H54 (cell line): ENCODE measurements at places on chromosomes 6 and 20.

DNA sequence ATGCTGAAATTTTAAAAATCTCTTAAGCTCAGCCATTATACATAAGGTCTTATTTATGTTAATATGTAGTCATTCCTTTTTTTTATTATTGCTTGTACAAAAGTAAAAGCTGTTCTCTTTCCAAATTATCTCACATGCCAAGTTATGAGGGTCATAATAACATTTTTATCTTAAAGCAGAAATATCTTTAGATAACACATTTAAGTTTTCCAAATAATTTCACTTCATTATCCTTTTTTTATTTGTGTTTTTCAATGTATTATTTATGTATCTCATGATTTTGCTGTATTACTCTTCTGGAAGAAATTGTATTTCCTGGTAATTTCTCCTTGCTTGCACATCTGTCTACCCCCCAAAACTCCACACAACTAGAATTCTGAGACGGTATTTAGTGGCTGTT is 461.1 kb upstream of the SOX4 start:
- DNase-seq: no peak

GRCh38 chr6:6683969-6684833 is 95.7 kb downstream of the LY86 start:
- DNase-seq: no peak

- DNase-seq: no peak
Measured at GRCh38 chr6:5599127-5599526, 337.8 kb downstream of the FARS2 start.

DNA sequence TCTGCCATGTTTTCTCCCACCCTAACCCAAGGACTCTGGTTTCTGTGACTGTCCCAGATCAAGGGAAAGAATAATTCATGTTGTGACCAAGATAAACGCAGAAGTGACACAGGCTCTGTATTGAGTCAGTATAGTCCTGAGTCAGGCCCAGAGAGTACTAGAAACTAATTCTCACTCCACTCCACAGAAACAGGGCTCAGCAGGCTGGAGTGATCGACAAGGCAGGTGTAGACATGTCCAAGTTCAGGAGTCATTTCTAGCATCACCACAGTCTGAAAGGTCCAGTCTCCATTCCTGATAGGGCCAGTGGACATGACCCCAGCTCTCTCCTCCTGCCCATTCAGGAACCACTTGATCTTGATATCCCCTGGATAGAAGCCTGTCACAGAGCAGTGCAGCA is 2.7 kb downstream of the HLA-DOB start:
- no peak for DNase-seq

DNA sequence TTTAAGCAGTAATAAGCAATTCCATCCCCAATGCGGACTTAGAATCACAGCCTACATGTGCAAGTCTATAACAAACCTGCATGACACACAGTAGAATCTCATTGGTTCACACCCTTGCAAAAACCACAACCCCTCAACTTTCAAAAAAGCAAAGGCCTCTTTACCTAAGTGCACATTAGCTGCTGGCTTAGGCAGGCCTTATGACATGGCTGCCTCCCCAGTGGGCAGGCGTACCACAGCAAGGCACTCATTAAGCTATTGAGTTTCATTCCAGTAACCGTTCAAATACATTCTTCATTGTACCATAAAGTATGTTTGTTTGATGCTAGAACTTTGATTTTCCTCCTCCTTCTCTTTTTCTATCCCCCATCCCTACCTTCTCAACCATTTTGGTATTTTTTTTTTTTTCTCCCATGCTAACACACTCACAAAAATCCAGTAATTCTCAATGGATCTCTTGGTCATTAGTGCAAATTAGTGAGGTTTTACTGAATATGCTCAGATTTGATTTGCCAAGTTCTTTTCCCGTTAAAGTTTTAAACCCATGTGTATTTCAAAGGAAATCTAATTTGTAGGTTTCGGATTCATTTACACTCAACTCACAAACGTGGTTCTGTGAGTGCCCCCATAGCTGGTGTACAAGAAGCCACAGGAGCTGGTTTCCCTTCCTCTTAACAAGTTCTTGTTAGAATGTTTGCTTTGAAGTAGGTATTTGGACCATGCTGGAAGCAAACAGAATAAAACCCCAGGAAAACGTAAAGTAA is 460.4 kb upstream of the RUNX2 start:
- no peak for DNase-seq

DNA sequence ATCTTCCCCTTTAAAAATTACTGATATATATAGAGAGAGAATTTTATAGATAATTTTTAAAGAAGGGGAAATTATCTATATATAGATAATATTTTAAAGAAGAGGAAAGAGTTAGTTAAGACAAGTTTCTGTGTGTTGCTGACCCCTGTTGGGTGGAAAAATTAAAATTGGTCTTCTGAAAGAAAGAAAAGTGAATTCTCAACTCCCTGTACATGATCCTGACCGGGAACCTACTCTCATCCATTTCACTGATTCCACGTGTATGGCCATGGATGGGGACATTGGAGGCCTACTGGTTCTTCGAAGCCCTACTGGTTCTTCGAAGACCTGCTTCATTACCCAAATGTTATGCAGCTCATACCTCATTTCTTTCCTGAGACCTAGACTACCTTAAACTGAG is 53.0 kb upstream of the TCF21 start:
- no peak for DNase-seq

DNA sequence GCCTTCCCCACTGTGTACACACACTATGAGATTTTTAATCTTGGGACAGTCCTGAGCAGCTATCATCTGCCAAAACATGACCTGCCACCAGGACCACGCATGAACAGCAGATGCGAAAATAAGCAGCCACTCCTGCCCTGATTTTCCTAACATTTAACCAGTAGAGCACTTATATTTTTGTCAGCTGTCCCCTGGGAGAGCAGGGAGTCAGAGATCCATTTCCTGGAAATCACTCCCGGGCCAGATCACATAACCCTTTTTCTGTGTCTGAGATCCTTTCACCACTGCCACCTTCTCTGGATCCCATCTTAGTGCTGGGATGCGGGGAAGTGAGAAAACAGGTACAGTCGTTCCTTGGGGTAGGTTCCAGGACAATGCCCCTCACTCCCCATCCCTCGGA is 5.7 kb downstream of the SDCBP2 start:
- DNase-seq: no peak

- DNase-seq: peak; percentile 4
Measured at GRCh38 chr6:156731396-156731795, 45.8 kb upstream of the ARID1B start.

DNA sequence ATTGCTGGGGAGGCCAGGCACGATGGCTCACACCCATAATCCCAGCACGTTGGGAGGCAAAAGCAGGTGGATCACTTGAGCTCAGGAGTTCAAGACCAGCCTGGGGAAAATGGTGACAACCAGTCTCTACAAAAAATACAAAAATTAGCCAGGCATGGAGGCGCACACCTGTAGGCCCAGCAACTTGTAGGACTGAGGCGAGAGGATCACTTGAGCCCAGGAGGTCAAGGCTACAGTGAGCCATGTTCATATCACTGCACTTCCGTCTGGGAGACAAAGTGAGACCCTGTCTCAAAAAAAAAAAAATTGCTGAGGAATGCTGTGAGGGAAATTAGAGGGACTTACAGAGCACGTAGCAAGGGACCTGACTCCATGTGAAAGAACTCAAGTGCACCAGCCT is 40.8 kb upstream of the ID1 start:
- DNase-seq: no peak

DNA sequence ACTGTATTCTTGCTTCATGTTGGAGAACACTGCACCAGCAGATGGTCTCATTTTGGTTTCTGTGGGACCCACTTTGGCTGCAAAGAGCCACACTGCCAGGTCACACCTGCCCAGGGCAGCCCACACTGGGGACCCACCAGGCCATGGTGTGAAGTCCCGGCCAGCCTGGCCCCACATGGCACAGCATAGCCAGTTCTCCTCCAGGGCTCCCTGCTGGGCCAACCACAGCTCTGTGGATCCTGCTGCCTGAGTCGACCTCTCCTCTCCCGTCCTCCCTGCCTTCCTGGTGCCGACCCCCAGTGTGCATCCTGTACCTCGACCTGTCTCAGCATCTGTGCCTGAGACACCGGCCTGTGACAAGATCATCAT is 3.0 kb downstream of the ARFRP1 start:
- no peak for DNase-seq

- no peak for DNase-seq
Measured at GRCh38 chr6:43812850-43813578, 43.0 kb downstream of the VEGFA start.

DNA sequence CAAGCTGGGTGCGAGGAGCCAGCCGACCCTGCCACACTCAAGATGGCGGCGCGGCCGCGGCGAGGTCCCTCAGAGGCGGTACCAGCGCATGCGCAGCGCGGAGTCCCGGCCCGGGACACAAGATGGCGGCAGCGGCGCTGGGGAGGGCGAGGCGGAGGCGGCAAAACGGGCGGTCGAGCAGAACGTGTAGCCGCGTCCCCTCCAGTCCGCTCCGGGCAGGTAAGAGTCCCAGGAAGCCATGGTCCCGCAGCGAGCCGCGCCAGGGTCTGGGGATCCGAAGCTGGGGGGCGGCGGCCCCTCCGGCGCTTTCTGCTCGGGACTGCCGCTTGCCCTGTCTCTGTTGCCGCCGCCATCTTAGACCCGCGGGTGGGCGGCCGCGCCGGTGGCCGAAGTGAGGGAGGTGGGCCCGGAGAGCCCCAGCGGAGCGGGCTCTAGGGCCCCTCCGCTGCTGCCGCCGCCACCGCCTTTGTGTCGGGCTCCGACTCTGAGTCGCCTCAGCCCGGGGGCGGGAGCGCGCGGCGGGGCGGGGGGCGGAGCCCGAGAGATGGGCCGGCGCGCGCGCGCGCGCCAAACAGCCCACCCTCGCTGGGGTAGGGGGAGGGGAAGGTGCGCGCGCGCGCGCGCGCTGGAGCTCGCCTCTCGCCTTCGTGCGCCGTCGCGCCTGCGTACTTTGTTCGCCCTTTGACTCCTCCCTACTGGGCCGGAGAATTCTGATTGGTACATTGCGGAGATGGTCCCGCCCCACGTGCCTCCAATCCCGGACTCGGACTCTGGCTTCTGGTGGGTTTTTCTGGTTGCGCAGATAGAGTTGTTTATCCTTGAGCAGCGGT is at the start of gene PCIF1:
PCIF1 (plus strand) TSS at position 98 of the 830 bp plus-strand sequence. CDS start 4,317 bp downstream, outside the sequence.
- peak; percentile 93 for DNase-seq

DNA sequence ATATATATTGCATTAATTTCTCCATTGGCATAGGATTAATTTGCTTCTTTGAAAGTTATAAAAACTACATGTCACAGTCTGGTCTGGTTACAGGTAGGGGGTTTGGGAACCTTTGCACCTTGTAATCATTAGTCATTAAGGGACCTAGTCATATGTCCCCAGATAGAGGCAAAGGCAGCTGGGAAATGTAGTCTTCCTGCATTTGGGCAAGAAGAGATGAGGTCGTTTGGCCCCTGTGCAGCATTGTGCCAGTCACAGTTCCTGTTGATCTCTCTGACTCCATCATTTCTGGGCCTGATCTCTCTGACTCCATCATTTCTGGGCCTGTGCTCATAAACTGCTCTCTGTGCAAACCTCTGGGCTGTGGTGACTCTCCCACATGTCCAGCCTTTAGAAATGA is 73.2 kb downstream of the BCKDHB start:
- no peak for DNase-seq

DNA sequence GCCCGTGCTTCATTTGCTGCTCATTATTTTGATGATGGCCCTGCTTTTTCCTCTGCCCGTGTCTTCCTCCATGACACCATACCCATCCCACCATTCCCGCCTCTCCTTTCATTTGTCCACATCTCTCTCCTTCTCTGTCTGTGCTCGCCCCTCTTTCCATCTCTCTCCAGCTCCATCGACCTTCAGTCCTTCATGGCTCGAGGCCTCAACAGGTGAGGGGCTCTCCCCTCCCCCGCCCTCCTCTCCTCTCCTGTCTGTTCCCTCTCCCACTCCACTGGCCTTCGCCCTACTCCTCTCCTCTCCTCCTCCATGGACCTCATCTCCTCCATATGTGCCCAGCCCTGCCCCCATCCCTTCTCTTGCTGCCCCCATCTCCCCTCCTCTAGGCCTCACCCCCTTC is 12.1 kb upstream of the ZBTB9 start:
- no peak for DNase-seq

GRCh38 chr6:164911873-164912580 is 397.4 kb downstream of the C6orf118 start:
- DNase-seq: no peak

- no peak for DNase-seq
Measured at GRCh38 chr20:22289442-22289841, 294.9 kb downstream of the FOXA2 start.

GRCh38 chr6:167550941-167551627 is 226.2 kb downstream of the TTLL2 start:
- DNase-seq: no peak

DNA sequence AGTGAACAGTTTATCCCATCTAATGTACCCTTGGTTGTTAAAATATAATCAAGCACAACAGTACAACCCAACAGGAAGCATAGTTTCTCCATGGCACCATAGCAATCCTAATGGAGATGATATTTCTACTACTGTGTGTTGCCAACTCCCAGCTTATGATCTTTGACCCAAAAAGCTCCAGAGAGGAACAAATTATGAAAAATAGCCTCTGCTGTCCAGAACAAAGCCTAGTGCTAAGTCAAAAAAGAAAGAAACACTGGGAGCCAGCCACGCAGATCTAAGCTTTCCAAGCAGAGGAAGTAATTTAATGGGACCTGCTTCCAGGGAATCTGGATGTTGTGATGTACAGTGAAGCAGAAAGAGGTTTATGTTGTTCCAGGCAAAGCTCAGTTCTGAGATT is 52.2 kb upstream of the TASP1 start:
- no peak for DNase-seq
